Stimulated activated CD8-positive, alpha-beta memory T cell treated with anti-CD3 and anti-CD28 coated beads, Interleukin-4, amount 100 ng/mL, for 4 hours (primary cell): ENCODE measurements at places on chromosomes 7 and 10.

GRCh38 chr10:49162761-49163310 lies 25.4 kb downstream of the TMEM273 start:
- DNase-seq: no peak

DNA sequence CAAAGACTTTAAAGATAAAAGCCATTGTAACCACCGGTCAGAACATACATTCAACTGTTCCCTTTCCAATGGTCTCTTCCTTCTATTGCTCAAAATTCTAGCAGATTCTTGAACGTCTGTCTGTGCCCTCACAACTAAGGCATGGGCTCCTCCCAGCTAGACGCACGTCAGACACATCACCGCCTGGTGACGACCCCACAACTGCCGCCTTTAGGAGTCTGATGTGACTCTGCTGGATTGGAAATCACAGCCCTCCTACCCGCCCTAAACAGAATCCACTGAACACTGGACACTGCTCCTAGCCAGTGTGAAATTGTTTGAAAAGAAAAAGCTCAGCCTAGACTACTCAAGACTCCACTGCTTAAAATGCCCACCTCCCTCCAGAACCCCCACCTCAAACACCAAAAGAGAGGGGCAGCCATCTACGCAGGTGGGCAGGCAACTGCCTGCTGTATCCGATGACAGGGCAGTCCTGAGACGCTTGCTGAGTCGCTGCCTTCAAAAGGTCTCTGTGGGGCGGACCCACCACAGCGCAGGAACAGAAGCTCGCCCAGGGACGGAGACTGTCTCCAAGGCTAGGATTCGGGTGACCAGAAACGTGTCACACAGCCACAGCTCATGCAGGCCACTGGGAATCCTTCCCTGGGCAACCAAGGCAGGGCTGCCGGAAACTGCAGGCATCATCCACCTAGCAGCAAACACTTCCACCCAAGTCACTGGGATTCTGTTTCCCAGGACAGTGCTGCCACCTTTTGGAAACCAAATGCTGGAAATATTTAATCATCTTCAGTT lies 34.7 kb downstream of the GSDME start:
- no peak for DNase-seq

GRCh38 chr10:101780818-101781654 lies 2.2 kb downstream of the NPM3 start:
- DNase-seq: peak; percentile 29

DNA sequence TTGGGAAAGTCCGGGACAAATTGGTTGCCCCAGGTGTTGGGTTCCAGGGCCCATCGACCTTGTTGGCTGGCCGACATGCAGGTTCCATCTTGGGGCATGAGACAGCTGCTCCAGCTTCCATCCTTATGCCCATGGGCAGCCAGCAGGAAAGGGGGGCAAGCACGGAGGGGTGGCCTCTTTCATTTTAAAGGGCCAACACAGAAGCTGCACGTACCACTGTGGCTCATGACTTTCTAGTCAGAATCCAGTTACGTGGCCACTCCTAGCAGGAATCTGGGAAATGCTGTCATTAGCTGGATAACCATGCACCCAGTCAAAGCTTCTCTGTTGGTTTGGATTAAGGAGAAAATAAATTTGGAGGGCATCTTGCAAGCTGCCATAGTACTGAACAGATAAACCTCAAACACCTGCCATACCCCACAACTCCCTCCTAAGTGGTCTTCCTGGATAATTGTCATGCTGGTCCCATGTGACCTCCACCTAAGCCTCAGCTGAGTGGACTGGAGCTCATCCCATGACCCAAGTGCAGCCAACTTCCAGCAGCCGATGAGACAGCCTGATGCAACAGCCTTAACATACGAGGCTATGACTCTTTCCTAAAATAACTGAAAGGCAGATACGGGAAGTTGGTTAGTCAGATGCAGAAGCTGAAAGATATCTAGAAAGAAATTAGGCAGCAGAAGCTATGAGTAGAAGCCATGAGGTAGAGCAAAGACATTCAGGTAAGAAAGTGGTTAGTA lies 21.4 kb upstream of the GSDME start:
- DNase-seq: no peak

- DNase-seq: no peak
Observed at GRCh38 chr7:11379641-11380040, 406.0 kb downstream of the PHF14 start.

DNA sequence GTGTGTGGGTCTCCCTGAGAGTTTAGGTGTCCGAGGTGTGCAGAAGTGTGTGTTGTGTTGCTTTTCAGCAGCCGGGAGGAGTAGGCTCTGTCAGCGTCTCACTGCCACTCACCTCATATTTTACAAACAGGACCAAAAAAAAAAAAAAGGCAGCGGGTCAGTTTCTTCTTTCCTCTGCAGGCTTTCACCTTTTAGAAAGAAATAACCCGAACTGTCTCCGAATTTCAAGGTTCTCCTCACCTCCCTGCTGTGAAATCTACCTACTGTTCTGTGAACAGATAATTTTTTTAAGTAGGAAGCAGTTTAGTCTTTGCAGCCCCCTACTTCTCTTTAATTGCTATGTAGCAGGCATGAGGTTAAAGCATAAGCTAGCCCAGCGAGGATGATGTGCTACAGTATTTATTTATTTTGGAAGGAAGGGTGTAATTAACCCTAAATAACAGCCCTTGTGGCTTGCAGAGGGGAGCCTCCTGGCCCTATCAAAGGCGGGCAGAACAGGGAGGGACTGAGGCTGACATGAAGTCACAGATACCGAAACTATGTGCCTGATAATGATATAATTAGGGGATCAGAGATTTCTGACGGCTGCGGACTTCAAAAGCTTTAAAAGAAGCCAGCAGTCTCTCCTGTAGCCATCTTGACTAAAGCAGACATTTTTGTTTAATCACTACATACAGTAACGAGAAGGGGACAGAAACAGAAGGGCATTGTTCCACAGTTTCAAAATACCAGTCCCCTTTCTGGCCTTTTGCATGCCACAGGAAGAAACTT lies 1.6 kb downstream of the BAMBI start:
- no peak for DNase-seq

- no peak for DNase-seq
Observed at GRCh38 chr7:94393246-94394108, 1.2 kb upstream of the COL1A2 start.

- no peak for DNase-seq
Observed at GRCh38 chr10:27723436-27723835, 22.2 kb downstream of the MKX start.

DNA sequence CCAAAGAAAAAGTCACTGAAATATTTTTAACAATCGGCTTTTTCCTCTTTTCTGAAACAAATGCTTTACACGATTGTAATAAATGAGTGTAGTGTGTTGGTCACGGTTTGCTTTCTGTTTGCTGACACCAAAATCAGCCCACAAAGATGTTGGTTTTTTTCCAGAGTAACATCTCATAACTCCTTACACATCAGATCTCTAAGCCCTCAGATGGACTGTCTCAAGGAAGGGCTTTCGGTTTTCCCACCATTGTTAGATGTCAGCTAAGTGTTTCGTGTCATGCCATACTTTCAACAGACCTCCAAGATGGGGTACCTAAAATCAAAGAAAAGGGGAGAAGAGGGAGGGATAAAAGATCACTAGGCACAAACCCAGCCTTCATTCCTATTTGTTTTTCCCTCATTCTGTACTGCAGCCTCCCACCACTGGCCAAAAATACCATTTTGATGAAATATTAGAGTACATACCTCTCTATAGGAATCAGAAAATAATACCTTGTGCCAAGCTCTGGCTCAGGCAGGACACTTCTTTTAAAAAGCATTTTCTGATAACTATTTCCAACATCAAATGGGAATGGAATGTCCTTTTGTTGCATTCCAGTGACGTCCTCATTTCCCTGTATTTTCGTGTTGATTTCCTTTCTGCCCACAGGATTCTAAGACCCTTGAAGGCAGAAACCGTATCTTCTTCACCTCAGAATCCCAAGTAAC lies 159.1 kb downstream of the DGKI start:
- DNase-seq: no peak

GRCh38 chr10:113518415-113518814 lies 34.4 kb upstream of the HABP2 start:
- DNase-seq: no peak

DNA sequence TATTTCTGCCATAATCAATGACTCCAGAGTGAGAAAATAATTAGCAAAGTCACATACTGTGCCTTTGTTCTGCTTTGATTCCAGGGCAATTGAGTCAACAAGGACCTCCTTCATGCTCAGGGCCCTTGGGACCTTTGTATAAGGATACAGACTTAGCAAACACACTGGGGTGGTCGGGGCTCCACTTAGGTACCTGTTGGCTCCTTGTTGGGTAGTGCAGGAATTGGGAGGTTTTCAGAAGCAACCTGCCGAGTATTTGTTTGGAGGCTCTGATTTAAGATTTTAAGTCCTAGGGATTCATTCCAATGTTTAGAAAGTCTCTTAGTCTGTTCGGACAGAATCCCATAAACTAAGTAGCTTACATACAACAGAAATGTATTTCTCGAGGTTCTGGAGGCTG lies 3.0 kb downstream of the ADCK2 start:
- DNase-seq: no peak

DNA sequence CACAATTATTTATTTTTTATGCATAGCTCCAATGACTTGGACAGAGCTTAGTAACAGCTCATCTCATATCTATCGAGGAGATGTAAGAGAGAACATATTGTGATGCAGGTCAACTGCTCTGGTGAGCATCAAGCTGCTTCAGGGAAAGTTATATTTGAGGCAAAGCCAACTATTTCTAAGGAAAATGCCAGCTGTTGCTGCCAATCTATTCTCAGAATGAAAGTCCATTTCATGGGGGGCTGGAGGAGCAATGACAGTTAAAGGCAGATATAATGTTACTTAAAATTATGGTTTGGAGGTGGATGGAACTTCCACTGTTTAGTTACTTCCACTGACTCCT lies 424.8 kb downstream of the KIF20B start:
- no peak for DNase-seq

- no peak for DNase-seq
Observed at GRCh38 chr7:104328296-104328969, at the start of gene LHFPL3. TSS of gene LHFPL3 (plus strand) at chr7:104328603.

DNA sequence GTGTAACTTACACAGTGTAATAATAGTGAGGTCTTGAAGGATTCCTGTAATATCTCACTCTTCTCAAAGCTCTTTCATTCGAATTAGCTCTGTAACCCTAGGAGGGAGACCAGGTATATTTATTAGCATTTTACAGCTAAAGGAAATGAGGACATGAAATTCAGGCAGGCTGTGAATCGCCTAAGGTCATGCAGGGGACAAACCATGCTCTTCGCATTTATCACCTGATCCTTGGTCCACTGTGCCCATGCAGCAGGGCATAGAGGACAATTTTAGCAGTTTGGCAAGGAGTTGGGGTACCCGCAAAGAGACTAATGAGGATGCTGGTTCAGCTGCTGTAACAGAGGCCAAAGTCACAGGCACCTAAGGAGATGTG lies 14.8 kb upstream of the LAMB1 start:
- DNase-seq: no peak

- no peak for DNase-seq
Observed at GRCh38 chr7:29480451-29480850, 83.2 kb upstream of the PRR15 start.

- no peak for DNase-seq
Observed at GRCh38 chr7:94012746-94013145, 8.6 kb upstream of the BET1 start.

DNA sequence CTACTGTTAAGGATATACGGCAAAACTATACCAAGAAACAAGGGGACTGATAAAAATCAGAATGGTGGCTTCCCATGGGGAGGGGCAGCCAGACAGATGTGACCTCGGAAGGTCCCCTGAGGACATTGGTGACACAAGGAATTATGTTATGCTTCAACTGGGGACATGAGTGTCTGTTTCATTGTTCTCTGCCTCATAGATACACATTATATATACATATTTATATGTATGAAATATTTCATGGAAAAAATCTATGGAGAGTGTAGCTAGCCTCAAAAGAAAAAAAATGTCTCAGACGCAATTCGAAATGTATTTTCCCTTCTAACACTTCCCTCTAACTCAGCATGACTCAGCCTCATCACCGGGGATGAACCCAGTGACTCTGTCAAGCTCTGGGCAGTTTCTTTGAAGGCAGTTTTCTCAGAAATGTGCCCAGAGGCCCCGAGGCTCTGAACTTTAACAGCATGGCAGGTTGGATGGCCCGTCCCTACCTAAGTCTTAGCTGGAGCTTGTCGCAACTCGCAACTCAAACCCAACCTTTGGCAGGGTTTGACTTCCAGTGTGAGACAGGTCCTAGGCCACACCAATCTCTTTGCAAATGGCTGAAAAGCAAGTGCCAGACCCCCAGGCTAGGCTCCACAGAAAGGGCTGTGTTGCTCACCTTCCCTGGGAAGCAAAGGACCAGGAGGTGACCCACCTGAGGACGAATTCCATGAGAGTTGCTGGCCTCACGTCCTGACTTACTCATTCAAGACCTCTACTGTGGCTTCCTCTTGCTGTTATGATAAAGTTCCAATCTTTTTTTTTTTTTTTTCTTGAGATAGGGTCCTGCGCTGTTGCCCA lies 86.9 kb downstream of the CARD11 start:
- no peak for DNase-seq

DNA sequence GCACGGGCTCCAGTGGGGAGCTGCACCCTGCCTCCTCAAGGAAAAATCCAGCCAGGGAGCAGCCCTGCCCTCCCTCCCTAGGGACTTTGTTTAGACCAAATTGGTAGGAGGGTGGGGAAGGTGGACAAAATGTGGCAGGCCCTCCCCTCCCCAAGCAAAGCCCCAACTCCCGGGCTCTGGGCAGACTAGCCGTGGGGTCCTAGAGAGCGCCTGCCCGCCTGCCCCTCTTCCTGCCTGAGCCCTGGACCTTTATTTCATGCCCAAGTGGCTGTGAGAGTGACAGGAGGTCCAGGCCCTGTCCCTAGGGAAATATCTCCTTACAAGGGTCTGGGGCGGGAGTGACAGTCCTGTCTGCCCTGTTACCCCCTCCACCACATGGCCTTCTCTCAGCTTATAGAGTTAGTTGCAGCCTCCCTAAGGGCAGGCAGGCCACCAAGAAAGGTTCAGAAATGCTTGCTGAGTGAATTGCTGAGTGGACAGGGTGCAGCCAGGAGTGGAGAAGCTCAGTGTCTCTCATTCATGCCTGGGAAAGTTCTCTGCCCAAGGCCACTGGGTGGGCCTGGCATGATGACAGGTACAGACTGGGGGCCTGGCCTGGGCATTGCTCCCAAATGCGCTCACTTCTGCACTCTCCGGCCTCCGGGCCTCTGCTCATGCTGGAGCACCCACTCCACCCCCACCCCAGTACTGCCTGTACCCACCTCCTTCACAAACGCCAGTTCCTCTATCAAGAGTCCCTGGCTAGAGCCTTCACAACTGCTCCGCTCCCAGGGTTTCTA lies 25.2 kb downstream of the DNAJB12 start:
- DNase-seq: no peak

DNA sequence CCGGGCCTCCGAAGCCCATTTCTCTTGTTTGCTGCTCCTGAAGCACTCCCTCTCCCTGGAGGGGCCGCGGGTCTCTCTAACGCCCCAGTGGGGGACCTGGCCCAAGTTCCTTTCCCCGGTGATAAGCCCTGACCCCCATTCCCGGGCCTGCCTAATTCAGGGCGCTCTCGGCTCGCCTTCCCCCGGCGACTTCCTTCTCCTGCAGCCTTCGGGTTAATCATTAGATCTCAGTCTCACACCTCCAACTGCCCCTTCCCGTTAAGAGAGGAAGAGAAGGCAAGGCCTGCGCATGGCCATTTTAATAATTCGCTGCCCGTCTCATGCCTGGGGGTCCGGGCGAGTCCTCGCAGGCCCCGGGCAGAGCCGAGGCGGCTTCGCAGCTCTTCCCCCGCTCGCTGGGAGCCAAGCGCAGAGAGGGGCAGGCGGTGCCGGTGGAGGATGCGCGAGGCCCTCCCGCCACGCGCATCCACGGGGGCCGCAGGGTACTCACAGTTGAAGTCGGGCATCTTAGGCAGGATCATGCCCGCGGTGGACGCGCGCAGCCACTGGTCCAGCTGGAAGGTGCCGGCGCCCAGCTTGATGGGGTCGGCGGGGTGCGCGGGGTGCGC lies 1.2 kb downstream of the MNX1 start:
- no peak for DNase-seq

GRCh38 chr7:6257675-6258074 lies 14.7 kb downstream of the CYTH3 start:
- DNase-seq: no peak
